ENCODE measurements at places on chromosomes 3 and 15.

DNA sequence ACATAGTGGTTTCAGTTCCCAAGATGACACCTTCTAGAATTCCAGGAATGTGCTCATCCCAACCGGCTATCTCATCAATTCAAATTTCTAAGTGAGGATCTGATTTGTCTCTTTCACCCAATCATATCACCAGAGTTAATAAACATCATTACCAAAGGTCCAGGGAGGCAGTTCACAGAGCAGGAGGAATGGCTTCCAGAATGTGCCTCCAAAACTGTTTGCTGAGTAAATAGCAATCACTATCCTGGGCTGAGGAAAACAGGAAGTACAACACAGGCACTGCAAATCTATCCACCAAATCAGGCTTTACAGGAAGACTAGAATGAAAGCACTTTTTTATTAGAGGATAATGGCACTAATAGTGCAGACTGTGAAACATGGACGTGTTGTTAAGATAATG, 61.5 kb downstream of the OSBPL10 start:
- DNase-seq = no peak

DNA sequence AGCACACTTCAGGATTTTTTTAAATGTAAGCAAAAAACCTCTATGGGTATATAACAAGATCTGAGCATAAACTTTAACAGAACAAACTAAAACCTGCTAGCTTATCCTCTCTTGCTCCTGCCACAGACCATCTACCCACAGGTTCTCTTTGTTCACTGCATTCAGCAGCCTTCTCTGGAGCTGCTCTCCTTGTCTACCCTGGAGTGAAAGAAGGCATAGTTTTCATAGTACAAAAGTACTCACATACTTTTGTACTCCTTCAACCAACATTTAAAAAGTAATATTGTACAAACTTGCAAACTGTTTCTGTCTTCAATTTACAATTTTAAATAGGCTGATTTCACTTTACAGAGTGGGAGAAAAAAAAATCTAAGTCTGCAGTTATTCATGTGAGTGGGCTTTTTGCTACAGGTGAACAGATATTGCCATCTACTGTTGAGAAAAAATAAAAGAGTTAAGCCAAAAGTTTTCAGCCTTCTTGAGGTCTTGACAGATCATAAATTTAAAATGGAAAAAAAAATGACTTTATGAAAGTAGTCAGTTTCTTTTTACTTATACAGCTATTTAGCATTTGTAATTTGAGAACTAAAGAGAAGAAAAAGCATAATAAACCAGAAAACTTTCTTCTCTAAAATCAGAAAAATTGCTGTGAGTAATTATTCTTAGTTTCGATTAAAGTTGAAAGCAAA, 20.4 kb downstream of the TERC start:
- no peak for DNase-seq

DNA sequence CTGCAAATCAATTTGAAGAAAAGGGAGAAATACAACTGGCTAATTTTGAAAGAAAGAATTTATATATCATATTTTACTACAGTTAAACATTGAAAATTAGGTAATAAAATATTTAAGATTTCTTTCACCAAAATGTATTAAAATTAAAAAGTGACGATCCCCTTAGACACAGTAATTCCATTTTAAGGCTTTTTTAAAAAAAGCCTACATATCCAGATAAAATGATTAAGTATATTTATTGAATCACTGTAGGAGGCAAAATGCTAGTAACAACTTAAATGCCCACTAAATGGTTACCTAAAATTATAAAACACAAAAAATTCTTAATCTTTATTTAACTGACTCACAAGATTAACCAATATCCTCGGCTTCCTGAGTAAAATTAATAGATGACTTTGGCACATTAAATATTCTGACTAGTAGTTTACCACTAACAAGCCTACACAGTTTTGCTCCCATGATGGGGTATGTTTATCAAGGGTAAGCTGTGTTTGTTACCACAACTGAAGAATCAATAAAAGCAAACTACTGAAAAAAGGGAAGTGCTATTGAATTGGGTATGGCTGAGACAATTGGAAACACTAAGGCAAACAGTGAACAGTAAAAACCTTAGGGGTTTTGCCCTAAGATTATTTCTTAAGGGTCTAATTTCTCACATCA, 28.4 kb downstream of the ANKRD28 start:
- DNase-seq = no peak

DNA sequence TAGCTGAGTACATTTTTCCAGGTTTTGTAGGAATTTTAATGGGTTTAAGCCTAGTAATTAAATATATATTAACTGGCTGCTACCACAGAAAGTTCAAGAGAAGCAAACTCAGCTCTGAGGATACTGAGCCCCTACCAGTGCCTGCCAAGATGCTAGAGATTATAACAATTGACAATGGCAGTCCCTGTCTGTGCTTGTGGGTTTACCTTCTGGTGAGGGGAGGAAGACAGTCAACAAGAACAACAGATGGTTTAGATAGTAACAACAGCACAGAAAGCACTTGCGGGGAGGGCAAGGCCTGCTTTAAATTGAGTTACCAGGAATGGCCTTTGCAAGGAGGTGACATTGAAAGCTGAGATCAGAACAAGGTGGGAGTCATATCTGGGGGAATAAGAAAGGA, 56.6 kb upstream of the ARHGEF3 start:
- no peak for DNase-seq

- DNase-seq = no peak
Observed at GRCh38 chr15:95291898-95292472, 1038.5 kb upstream of the NR2F2 start.

GRCh38 chr3:131608741-131609140, 106.0 kb upstream of the MRPL3 start:
- no peak for DNase-seq

DNA sequence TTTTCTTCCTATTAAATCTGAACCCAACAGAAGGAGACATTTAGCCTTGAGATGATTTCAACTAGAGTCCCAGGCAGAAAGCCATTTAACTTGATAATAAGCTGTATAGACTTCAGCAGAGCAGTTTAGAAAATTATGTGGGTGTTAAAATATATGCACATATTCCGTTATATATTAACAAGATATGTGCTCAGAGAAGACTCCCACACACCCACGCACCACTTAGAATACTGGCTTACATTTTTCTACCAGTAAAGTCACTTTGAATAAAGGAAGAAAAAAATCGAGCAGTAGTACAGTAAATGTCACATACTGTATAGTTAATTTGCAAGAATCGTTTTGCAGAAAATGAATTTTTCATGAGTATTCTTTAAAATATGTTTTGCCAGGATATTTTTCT, 599.3 kb downstream of the FGF12 start:
- DNase-seq = no peak

DNA sequence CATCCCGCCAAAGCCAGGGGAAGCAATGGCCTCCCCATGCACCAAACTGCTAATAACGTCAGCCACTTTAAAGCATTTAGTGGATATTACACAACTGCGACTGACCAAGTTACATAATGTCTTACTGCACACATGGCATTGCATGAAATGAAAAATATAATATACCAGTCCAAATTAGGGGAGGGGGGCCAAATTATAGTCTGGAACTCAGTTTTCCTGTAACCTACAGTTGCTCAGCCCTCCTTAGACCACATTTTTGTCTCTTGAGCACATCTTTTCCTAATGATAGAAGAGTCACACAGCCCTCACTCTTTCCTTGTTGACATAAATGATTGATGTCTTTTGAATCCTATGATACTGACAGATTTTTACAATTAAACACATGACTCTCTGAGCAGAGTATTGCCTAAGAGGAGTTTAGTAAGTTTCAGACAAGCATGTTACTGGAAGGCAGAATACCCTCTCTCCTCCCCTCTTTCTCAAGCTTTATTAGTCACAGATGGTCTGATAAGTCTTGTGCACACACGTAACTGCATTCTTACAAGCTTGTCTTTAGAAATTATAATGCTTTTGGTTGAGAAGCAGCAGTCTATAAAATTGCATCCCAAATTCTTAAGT, 1.1 kb upstream of the PLD1 start:
- no peak for DNase-seq

DNA sequence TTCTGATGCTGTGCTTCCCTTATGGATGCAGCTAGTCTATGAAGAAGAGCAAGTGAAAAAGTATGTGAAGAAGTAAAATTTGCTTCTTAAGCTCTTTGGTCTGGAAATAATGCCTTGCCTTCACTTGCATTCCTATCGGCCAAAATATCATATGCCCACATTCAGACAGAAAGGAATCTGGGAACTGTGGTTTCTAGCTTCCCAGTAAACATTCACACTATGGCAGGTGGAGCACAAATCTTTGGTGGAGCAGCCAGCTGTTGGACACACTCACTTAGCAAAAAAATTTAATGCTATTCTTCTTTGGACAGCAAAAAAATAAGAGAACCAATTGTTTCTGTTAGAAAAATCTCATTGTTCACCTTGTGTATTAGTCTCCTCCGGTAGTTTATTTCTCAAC, 12.3 kb upstream of the COL6A6 start:
- no peak for DNase-seq

DNA sequence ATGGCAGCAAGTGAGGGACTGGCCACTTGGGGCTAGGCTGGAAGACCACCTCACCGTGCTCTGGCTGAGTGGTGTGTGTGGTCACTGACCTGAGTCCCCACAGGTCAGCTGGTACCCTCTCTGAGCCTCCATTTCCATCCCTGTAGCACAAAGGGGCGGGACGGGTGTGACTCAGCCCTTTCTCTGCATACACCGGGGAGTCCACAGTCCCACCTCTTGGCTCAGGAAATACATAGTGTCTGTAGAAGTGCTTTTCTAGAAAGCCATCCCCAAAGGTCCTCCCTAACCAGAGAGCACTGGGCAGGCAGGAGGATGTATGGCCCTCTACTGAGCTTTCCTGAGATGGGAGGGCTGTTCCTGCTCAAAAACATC, 27.2 kb downstream of the WNT7A start:
- no peak for DNase-seq

GRCh38 chr3:129723558-129724324, 117.3 kb upstream of the PLXND1 start:
- DNase-seq = no peak

DNA sequence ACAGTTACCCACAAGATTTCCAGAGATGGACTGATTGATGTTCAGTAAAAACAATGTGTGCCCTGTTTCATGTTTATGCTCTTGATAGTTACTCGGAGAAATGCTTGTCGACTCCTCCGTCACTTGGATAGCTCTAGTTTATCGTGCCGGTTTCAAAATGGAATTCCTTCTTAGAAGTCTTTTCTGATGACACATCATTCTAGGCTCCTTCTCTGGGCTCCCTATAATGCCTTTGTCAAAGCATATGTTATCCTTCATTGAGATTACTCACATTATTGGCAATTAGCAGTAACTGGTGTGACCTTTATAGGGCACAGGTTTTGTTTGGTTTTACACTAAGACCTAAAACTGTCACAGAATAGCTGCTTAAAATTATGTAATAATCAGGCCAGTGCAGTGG, 201.8 kb downstream of the CNTN6 start:
- DNase-seq = no peak

GRCh38 chr3:138470687-138471086, 36.3 kb downstream of the ESYT3 start:
- DNase-seq = no peak

GRCh38 chr3:187960820-187961219, 193.1 kb upstream of the LPP start:
- no peak for DNase-seq

DNA sequence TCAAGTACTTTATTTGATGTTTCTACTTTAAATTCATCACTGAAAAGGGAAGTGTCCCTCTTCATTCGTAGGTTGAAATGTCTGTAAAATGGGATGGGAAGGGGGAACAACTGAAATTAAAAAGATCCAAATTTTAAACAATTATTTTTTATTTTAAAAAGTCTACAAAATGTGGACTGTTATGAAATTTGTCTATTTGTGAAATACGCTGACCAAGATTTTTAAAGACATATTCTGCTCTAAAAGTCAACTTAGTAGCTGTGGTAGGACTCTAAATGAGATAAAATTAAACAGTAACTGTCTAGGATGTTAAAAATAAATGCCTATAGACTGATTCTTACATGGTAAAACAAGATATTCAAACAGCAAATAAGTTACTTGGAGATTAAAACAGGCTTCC, 67.3 kb downstream of the ADAM10 start:
- DNase-seq = no peak

GRCh38 chr15:56341201-56341600, 24.0 kb upstream of the TEX9 start:
- no peak for DNase-seq

GRCh38 chr3:85313380-85313779, 354.6 kb downstream of the CADM2 start:
- no peak for DNase-seq

DNA sequence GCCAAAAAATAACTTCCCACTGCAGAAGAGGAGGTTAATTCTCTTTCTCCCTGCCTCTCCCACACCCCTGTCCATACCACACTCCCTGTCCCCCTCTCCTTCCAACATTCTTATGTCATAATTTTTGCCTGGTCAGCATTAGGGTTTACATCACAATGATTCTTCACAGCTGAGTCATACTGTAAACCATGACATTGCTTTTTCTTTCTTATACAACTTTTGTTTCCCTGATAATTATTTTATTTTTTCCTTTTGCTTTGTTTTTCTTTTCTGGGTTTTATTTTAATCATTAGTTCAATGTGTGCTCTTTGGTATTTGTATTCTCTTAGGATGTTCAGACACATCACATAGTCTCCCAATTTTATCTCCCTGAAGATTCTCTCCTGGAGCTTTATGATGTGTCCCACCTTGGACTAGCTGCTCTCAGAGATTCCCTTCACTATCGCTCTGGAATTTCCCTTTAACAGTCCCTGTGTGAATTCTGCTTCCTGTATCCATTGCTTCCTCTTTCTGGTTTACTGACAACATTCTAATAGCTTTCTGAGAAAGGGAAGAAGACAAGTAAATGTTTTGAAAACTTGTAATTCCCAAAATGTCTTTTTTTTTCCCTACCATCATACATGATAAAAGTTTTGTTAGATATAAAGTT, 70.7 kb downstream of the SOX2 start:
- DNase-seq = no peak

DNA sequence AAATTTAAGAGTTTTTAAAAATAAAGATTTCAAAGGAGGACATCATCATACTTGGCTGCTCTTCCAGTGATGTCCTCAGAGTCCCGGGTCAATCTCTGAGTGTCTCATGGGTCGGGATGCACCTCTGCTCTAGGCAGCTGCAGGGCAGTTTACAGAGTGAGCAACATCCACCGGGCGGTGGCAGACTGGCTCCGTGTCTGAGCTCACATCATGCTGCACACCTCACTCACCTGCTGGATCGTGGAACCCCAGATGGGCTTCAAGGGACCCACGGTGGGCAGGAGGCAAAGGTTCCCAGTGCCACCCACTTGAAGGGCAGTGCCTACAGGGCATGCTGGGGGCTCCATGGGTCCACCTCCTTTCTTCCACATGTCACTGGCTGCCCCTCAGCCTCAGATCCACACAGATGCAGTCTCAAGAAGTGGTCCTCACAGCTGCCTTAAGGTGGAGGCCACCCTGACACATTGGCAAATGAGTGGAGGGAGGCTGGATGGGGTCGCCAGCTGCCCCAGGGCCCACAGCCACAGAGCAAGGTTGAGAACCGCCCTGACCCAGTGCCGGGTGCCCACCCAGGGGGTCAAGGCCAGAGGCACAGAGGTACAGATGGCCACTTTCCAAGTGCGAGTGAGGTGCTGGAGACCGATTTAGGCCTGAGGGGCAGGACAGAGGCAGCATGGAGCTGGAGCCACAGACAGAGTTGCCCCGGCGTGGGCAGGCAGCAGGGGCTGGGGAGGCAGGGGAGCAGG, 25.2 kb downstream of the CYFIP1 start:
- DNase-seq = no peak
